ENCODE measurements at places on chromosomes 5 and 9.

DNA sequence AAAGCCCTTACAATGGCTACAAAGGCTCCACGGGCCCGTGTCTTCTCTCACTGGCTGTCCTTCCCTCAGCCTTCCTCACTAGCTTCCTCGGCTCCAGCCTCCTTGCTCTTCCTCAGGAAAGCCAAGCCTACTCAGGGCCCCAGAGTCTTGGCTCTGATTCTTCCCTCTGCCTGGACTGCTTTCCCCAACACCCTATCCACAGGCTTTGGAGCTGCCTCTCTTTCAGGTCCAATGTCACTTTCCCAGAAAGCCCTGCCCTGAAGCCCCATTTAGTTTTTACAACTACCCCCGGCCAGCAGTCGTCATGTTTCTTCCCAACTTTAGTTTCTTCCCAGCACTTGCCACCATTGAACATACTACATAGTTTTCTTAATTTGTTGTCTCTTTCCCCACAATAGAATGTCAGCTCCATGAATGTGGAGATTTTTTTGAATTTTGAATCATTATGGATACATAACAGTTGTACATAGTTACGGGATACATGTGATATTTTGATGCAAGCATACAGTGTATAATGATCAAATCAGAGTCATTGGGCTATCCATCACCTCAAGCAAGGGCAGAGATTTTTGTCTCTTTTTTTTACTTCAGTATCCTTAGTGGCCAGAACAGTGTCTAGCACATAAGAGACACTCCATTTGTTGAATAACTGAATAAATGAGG lies 17.5 kb upstream of the TOMM5 start:
- no peak for DNase-seq

GRCh38 chr9:911005-911404 lies 65.5 kb upstream of the DMRT3 start:
- no peak for DNase-seq

DNA sequence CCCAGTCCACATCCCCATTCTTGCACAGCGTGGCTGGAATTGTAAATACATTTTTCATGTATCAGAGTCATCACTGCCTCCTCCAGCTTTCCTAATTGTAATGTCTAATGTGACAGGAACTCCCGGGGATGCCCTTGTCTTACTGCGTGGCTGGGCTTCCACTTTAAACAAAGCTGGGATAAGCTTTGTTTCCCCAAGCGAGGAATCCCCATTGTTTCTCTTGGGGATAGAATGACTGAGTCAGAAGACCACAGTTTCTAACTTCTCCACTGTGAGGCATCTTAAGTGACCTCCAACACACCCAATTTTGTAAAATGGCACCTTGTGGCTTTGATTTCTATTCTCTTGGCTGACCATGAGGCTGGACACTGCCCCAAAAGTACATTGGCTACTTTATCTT lies 22.4 kb downstream of the ARPC5L start:
- DNase-seq: no peak

- no peak for DNase-seq
Measured at GRCh38 chr5:169474226-169474625, 109.3 kb upstream of the SPDL1 start.

- peak; percentile 38 for DNase-seq
Measured at GRCh38 chr5:34001241-34001841, 6.5 kb downstream of the AMACR start.

GRCh38 chr5:166370928-166371690 lies 1920.3 kb upstream of the WWC1 start:
- DNase-seq: no peak

- DNase-seq: no peak
Measured at GRCh38 chr5:55146080-55146479, 13.9 kb upstream of the GPX8 start.

- DNase-seq: no peak
Measured at GRCh38 chr9:116574027-116574679, 113.0 kb upstream of the TRIM32 start.

- DNase-seq: peak; percentile 31
Measured at GRCh38 chr9:101458963-101459631, 23.5 kb upstream of the ALDOB start.
